ENCODE measurements at places on chromosomes 16 and 17.

DNA sequence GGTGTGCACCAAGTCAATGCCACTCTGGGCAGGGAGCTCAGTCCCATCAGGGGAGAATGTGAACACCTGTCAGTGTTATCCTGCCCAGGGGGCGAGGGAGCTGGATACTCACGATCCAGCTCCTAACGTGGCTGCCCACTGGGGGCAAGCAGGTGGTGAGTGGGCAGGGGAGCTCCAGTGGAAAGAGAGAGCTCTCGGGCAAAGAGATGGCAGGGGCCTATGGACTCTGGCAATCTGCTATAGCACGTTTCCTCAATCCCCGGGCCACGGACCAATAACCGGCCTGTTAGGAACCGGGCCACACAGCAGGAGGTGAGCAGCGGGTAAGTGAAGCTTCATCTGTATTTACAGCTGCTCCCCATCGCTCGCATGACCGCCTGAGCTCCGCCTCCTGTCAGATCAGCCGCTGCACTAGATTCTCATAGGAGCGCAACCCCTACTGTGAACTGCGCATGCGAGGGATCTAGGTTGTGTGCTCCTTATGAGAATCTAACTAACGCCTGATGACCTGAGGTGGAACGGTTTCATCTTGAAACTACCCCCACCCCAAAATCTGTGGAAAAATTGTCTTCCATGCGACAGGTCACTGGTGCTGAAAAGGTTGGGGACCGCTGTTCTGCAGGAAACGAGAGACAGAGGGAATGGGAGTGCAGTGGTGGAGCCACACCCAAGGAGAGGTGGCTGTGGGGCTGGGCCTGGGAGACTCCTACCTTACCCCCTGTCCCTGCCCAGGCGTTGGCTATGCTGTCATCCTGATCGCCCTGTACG lies 15.6 kb downstream of the SLC6A2 start:
- no peak for DNase-seq

GRCh38 chr16:16021020-16021419 lies 71.6 kb downstream of the ABCC1 start:
- DNase-seq: no peak

DNA sequence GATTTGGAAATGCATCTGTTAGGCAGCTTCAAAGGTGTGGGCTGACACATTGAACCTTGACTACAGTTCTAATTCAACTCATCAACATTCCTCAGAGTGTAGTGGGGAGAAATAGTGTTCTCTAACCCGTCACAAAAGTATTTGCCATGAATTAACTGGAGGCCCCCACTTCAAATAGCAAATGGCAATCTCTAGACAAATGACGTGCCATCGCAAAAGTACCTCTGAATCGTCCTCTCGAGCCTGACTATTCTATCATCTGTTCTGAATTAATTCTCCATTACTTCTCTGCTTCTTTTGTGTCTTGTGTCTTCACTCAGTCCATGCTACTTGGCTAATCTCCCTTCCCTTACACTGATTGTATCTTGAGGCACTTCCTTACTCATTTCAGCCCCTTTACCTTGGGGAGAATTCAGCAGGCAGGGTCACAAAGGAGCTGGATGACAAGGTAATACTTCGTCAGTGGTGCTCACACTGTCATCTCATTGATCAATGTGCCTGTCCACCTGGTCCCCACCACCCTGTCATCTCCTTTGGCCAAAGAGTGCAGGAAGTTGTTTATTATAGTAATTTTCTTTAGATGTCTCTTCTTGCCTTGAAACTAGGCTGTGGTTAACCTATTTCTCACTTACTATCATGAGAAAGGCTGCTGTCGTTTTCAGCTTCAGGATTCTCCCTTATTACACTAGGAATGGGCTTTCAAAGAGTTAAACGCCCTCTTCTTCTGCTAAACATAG lies 108.4 kb downstream of the SYCE1L start:
- DNase-seq: no peak

DNA sequence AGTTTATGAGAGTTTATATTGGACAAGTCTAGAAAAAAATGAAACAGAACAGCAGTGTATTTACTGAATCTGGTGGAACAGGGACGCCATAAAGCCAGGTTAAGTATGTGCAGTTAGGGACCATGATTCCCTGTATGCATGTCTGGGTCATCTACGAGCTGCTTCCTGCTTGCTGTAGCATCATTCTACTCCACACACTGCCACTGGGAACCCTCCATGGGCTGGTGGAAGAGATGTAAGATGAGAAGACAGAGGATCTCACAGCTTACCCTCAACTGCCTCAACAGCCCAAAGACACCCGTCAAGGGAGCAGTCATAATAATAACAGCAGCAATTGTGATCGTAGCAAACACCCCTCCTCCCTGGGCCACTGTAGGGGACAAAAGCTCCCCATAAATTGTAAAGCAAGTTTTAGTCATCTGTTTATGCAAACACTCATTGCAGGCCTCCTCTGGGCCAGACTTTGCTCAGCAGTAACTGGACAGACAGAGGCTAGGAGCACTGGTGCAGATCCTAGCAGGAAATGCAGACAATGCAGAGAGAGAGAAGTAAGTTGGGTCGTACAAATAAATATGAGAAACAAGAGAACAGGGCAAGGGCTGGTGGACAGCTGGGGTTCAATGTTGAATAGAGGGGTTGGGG lies 188.0 kb downstream of the SOX9 start:
- DNase-seq: no peak

- no peak for DNase-seq
Measured at GRCh38 chr17:67365738-67366192, 612 bp downstream of the PSMD12 start.

DNA sequence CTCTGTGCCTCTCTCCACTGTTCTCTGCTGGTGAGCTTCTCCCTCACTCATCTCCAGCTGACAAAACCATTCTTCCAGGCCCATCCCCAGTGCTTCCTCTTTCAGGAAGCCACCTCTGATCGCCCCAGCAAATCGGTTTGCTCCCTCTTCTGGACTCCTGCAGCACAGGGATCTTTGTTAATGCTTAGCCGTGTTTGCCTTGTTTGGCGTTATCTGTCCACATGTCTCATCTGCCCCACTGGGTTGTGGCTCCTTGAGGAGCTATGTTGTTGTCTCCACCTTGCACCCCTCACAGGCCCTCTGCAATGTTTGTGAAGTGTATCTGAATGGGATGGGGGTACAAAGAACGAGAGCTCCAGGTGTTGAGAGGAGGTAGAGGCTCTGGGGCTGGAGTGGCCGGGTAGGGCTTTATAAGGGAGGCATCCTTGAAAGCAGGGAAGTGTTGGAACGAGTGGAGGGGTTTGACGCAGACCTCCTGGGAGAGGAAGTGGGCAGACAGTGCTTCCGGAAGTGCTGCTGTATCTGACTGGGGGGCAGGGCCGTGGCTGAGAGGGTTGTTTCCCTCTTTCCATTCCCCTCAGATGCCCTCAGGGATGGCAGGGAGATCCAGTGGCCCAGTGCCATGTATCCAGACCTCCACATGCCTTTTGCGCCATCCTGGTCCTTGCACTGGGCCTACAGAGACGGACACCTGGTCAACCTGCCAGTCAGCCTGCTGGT lies 27.8 kb downstream of the CASKIN2 start:
- DNase-seq: no peak

GRCh38 chr17:66783656-66784381 lies 51.1 kb upstream of the CACNG5 start:
- DNase-seq: no peak

- DNase-seq: no peak
Measured at GRCh38 chr16:85491058-85491771, 121.9 kb upstream of the GSE1 start.

- no peak for DNase-seq
Measured at GRCh38 chr17:67619555-67619954, 98.2 kb upstream of the NOL11 start.

- DNase-seq: no peak
Measured at GRCh38 chr17:45409659-45410076, 23.0 kb downstream of the ARHGAP27 start.

DNA sequence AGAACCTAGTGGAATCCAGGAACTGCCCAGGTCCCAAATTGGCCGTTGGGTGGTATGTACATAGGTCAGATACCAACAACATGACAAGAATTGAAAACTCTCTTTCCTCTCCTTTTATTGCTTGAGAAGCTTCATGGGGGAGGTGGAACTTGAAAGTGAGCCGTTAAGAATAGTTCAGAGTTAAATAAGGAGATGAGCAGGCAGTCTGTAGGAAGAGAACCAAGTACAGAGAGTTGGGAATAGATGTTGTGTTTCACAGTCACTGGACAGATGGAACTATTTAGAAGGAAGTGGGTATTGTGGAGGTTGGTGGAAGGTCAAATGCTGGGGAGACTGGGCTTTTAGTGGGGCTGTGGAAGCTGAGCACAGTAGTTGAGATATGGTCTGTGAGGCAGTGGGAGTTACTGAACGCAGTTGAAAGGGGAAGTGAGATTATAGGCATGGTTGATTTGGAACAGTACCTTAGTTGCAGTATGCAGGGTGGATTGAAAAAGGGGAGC lies 26.4 kb downstream of the ARHGAP44 start:
- no peak for DNase-seq

DNA sequence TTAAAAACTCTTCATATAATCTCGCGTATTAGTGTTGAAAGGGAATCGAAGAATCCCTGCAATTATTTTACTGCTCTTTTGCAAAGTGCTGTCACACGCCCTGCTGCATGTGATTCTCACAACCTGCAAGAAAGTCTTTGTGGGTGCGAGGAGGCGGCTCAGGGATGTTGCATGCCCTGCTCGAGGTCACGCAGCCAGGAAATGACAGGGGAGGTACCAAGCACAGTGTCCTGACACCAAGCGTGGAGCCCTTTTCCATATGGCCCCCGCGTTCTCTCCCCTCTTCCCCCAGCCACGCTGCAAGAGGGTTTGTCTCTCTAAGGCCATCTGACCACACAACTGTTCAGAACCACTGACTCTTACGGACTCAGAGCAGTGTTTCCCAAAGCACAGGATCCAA lies 37.6 kb downstream of the OR3A1 start:
- no peak for DNase-seq

DNA sequence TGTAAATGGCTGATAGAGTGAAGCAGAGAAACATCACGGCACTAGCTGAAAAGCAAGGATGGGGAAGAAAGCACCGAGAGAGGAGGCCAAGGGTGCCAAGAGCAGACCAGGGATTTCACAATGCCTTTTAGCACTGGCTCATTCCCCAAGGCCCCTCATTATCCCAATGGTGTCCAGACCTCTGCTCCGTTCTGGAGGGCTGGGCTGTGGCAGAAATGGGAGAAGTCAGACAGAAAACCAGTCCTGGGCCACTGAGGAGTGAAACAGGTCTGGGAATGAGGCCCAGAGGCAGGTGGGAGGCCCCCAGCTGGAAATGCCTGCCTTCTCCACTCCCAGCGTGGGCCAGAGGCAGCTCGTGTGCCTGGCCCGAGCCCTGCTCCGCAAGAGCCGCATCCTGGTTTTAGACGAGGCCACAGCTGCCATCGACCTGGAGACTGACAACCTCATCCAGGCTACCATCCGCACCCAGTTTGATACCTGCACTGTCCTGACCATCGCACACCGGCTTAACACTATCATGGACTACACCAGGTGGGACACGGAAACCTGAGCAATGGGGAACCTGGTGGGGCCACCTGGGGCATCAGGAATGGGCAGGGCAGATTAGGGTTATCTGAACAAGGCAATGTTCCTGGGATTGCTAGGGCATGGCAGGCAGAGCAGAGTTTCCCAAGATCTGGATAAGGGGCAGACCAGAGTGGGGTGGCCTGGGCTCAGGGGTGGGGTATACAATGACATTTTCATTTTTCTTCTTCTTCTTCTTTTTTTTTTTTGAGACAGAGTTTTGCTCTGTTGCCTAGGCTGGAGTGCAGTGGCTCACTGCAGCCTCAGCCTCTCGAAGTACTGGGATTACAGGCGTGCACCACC lies 20.3 kb downstream of the ANKRD40 start:
- no peak for DNase-seq

DNA sequence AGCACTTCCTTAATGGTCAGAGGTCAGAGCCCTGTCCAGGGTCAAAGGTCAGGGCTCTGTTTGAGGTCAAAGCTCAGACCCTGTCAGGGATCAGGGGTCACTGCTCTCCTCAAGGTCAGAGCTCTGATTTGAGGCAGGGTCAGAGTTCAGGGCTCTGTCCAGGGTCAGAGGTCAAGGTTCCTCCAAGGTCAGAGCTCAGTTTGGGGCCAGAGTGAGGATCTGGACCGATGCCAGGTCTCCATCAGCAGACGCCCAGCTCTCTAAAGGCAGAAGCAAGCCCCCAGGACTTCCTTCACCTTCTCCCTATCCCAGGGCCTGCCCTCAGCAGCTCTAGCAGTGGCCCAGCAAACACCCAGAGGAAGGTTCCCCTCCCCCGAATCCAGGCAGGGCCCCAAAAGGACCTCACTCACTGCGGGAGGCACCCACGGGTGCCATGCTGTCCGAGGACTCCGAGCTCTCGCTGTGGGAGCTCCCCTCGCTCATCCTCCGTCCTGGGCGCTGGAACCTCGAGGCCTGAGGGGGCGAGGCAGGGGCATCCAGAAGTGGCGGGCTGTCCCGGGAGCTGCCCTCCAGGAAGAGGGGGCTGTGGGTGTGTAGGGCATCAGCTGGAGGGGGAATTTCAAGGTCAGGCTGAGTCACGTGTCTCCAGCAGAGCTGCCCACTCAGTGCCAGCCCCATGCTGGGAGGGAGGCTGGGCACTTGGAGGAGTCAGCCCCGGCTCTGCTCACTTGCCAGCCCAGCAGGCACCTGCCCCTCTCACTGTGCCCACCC lies 26.7 kb downstream of the PIMREG start:
- DNase-seq: no peak

GRCh38 chr16:11447836-11448235 lies 102.6 kb downstream of the RMI2 start:
- DNase-seq: no peak

DNA sequence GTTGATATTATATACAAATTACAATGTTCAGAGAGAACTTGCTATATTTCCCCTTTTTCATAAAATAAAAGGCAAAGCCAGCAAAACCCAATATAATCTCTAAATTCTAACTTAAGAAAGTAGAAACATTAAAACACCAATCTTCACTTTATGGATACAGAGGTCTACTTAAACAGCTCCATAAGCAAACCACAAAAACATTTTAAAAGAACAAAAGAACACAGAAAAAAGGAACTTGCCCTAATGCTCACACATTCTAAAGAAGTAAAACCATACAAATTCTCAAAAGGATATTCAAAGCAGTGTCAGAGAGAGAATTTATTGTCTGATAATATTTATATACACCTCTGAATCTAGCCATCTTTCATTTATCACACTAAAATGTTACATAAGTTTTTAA lies 606 bp downstream of the ABCA10 start:
- no peak for DNase-seq

DNA sequence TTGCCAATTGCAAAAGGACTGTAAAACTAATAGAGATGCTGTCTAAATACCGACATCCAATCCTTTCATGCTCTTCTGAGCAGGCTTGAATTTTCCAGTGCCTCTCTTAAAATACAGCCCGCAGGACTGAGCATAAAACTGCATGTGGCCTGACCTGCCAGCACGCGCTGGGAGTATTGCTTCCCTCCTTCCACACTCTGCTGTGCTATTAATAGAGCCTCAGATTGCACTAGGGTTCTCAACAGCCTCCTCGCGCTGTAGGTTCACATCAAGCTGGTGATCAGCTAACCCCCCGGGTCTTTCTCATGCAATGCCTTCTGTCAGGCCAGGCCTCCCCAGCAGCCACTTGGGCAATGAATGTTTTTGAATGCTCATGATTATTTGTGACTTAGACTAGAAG lies 14.2 kb upstream of the MSI2 start:
- no peak for DNase-seq

GRCh38 chr16:19093631-19094541 lies 19.9 kb upstream of the ITPRIPL2 start:
- DNase-seq: no peak

- no peak for DNase-seq
Measured at GRCh38 chr17:81317961-81318605, 23.0 kb upstream of the SLC38A10 start.
